ENCODE measurements at places on chromosomes 6 and 20.

DNA sequence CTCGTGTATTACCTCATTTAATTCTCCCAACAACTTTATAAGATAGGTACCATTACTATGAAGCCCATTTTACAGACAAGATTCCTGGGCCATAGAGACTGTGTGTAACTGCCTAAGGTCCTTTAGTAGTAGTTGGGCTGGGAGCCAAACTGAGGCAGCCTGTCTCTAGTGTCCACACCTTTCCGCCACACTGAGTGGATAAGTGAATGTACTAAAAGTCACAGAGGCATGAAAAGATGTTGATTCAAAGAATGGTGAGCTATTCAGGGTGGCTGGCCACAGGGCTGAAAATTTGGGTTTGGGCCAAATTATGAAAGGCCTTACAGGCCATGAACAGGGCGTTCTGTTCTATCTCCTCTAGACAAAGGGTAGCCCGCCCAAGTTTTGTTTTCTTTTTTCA is 11.0 kb downstream of the CD24 start:
- no peaks in the 10 kb centered on the region for H3K4me1 ChIP-seq
- no peaks in the 10 kb centered on the region for H3K36me3 ChIP-seq
- H3K4me3 ChIP-seq = no peak overlapping the region
- no peak overlapping the region for H3K27ac ChIP-seq
- no peak for DNase-seq
- H3K27me3 ChIP-seq = no peaks in the 10 kb centered on the region

DNA sequence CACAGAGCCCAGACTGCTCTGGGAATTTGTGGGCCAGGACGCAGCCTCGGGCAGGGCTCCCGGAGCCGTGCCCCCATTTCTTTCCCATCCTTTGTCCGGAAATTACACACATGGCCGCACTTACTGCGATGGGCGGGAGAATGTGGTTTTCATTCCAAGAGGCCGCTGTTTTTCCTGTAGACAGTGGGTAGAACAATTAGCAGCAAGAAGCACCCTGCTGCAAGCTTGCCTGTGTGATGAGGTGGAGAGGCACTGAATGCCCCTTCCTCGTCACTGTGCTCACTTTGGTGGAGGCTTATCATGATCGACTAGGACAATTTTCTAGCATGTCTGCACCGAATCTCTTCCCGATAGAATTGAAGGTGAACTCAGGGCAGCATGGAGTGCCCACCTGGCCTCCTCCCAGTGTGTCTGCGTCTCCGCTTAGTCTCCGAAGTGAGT is 102.8 kb downstream of the DACT2 start:
- no peaks in the 10 kb centered on the region for H3K36me3 ChIP-seq
- H3K27ac ChIP-seq = no peak overlapping the region
- no peak overlapping the region for H3K4me3 ChIP-seq
- H3K4me1 ChIP-seq = peaks cover 42% of the 10 kb centered on the region
- H3K27me3 ChIP-seq = no peaks in the 10 kb centered on the region

GRCh38 chr20:63354636-63355350 is 6.4 kb downstream of the CHRNA4 start:
- no peaks in the 10 kb centered on the region for H3K36me3 ChIP-seq
- DNase-seq = no peak
- no peak overlapping the region for H3K27ac ChIP-seq
- H3K4me1 ChIP-seq = peaks cover 6% of the 10 kb centered on the region
- H3K27me3 ChIP-seq = no peaks in the 10 kb centered on the region

DNA sequence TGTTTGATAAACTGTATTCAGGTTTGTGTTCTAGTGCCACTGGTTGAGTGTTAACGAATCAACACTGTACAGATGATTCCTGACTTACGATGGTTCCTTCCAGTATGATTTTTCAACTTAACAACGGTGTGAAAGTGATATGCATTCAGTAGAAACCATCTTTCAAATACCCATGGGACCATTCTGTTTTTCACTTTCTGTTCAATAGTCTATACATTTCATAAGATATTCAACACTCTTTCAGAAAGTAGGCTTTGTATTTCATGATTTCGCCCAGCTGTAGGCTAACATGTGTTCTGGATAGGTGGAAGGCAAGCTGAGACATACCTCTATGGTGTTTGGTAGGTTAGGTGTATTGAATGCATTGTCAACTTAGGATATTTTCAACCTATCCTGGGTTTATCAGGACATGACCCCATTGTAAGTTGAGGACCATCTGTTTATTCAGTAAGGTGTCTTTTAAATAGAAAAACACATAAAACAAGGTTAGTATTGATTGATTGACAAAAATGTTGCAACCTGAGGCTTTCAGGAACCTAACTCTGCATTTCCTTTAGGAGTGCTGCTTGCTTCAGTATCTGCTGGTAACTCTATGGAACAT is 32.3 kb downstream of the SYNJ2 start:
- no peak for DNase-seq
- H3K27me3 ChIP-seq = peaks cover 8% of the 10 kb centered on the region
- H3K4me1 ChIP-seq = peaks cover 7% of the 10 kb centered on the region
- no peak overlapping the region for H3K4me3 ChIP-seq
- no peak overlapping the region for H3K27ac ChIP-seq

GRCh38 chr6:6918216-6918983 is 189.4 kb upstream of the RREB1 start:
- no peaks in the 10 kb centered on the region for H3K27me3 ChIP-seq
- H3K27ac ChIP-seq = no peak overlapping the region
- H3K4me1 ChIP-seq = peaks cover 14% of the 10 kb centered on the region
- H3K36me3 ChIP-seq = no peaks in the 10 kb centered on the region
- H3K4me3 ChIP-seq = no peak overlapping the region
- DNase-seq = no peak
